Stimulated activated CD8-positive, alpha-beta memory T cell treated with anti-CD3 and anti-CD28 coated beads, Interleukin-4, amount 100 ng/mL, for 4 hours (primary cell): ENCODE measurements at places on chromosomes 1 and 21.

DNA sequence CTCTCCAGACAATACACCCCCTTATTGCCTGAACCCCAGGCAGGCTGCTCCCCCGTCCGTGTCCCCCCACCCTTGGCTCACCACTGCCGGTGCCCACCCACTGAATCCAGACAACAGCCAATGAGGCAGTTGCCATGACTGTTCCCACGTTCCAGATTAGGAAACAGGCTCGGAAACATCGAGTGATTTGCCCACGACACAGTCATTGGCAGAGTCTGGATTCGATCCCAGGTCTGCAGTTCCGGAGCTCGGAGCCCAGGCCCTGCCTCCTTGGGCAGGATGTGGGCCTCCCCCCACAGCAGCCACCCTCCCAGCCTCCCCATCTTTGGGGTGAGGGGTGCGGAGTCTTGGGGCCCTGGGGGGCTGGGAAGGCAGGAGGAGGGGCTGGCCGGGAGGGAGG, 20.3 kb upstream of the CLSTN1 start:
- DNase-seq = no peak

DNA sequence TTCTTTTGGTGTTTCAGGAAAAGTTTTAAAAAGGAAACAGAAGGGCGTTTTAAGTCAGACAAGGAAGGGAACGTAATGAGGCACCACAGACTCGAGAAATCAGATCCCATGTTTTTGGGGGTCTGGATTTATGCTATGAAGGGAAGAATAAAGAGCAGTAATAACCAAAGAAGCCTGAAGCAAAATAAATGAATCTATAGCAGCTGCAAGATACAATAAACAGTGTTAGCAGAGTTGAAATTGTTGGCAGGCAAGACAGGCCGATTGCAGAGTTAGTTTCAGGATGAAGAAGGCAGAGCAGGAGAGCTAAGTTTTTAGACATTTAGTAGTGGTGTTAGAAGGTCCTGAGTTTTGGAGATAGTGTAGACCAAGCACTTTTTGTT, 425 bp downstream of the DDR2 start:
- DNase-seq = no peak

GRCh38 chr21:45236481-45236880, 51.2 kb downstream of the POFUT2 start:
- no peak for DNase-seq

GRCh38 chr21:31908106-31909031, 35.5 kb downstream of the HUNK start:
- DNase-seq = no peak

GRCh38 chr1:32791881-32792280, 25.3 kb downstream of the YARS1 start:
- DNase-seq = no peak

DNA sequence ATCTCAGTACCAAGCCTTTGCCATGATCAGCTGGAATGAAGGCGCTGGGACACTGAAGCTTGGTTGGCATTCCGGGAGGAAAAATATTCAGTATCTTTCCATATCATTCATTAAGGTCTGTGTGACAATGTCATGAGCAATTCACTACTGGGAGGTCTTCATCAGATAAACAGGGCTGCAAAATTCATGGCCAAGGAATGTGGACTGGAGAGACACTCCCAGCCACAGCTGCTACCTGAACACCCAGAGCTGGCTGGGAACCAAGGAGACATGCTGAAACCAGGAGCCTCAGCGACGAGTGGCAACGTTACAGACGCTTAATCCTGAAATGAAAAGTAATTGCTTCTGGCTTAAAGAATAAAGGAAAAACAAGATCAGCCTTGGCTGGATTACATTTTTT, 30.6 kb upstream of the DDAH1 start:
- no peak for DNase-seq

DNA sequence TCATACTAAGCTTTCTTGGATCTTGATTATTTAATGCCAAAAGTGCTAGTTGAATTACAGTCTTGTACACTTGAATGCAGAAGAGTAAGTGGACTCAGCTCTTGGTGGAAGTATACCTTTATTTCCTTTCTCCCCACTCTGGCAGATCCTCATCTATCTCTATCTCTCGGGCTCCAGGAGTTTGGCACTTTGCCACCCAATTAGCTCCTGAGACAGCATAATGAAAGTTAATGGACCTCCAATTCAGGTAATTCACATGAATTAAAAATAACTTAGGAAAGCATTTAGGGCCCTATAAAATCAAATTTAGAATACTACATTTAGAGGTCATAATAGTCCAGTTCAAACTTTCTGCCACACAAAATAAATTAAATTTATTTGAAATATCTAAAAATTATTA, 67.4 kb downstream of the OLFM3 start:
- no peak for DNase-seq

DNA sequence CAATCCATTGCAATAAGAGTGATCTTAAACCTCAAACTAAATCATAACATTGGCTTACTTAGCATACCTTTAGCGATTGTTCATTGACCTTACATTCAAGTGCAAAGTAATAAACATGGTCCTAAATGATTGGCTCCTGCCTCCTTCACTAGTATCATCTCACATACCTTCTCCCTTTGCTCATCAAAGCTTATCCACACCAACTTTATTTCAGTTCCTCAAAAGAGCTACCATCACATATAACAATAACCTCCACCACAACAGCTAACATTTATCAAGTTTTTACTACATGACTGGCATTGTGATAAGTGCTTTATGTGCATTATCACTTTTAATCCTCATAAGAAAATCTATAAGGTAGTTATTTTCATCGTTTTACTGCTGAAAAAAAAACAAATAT, 198.8 kb downstream of the COL24A1 start:
- no peak for DNase-seq

DNA sequence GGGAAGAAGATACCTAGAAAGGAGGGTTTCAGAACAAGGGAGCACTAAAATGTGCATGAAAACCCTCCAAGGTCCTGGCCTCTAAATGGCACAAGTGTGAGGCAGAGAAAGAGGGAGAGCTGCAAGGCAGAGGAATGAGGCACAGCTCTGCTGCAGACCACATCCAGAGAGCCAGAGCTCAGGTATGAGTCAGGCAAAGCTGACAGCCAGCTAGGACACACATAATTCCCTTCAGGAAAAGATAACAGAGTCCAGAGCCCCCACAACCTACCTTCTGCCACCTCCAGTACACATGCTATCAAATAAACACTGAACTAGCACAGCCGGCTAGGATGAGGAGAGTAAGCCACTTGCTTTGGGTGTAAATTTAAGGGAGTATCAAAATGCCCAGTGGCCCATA, 62.2 kb downstream of the HSF2BP start:
- no peak for DNase-seq

GRCh38 chr1:210747890-210748289, 386.1 kb downstream of the KCNH1 start:
- DNase-seq = no peak

- no peak for DNase-seq
Observed at GRCh38 chr1:145729196-145729595, 9.9 kb downstream of the CD160 start.
